Fibroblast of the conjunctiva (primary cell): ENCODE measurements at places on chromosomes 3 and 15.

GRCh38 chr3:3664935-3665334 lies 134.3 kb upstream of the LRRN1 start:
- no peak for DNase-seq

DNA sequence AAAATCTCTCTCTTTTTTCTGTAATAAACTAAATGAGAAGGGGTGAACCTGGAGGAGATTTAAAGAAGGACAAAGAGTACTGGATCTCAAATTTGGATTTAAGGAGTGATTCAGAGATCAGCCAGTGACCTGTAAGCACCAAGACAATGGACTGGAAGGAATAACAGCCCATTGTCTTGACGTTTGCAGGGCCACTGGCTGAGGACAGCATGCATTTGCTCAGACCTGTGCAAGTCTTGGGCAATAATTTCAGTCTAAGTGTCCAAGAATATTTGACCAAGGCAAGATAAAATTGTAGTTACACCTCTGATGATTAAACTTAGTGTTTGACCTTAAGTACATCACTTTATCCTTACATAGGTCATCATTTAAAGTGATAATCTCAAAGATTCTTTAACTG lies 55.8 kb upstream of the OSTN start:
- DNase-seq: no peak

GRCh38 chr3:134299185-134299887 lies 48.7 kb upstream of the RYK start:
- DNase-seq: no peak

GRCh38 chr3:195453236-195453635 lies 10.4 kb upstream of the ACAP2 start:
- DNase-seq: no peak

- DNase-seq: no peak
Measured at GRCh38 chr15:32843219-32843815, 125.5 kb downstream of the GREM1 start.

- DNase-seq: no peak
Measured at GRCh38 chr3:57163751-57164150, 1.4 kb downstream of the IL17RD start.

- DNase-seq: no peak
Measured at GRCh38 chr3:38126121-38126892, 10.6 kb downstream of the ACAA1 start.

- peak; percentile 22 for DNase-seq
Measured at GRCh38 chr15:43903864-43904290, 77.1 kb downstream of the WDR76 start.

- DNase-seq: no peak
Measured at GRCh38 chr3:80023010-80023409, 255.2 kb upstream of the ROBO1 start.

DNA sequence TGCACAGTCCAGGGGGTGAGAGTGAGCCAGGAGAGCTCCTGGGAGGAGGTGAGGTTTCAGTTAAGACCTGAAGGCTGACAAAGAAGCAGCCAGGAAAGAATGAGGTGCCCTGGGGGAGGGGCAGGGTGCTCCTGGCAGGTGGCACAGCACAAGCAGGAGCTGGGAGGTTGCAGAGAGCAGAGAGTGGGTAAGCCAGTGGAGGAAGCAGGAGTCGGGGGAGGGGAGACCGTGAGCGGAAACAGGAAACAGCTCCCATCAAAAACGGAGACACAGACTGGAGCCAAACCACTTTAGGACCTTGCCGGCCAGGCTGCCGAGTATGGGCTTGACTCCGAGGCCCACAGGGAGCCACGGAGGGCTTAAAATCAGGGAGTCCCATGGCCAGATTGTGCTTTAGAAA lies 12.1 kb upstream of the FBLN2 start:
- no peak for DNase-seq

DNA sequence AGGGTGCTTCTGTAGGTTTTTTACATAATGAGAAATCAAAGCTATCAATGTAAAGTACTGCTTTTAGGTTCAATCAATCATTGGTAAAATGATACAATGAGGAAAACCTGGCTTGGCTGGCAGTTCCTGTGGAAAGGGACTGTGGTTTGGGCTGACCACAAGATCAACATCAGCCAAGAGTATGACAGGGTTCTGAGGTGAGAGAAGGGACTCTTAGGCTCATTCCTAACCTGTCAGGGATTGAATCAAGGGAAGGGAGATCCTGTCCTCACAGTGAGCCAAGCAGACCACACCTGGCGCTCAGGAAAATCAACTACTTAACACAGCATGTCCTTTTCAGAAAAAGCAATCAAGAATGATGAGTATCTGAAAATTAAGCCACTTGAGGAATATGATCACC lies 111.1 kb downstream of the MAGI1 start:
- no peak for DNase-seq

DNA sequence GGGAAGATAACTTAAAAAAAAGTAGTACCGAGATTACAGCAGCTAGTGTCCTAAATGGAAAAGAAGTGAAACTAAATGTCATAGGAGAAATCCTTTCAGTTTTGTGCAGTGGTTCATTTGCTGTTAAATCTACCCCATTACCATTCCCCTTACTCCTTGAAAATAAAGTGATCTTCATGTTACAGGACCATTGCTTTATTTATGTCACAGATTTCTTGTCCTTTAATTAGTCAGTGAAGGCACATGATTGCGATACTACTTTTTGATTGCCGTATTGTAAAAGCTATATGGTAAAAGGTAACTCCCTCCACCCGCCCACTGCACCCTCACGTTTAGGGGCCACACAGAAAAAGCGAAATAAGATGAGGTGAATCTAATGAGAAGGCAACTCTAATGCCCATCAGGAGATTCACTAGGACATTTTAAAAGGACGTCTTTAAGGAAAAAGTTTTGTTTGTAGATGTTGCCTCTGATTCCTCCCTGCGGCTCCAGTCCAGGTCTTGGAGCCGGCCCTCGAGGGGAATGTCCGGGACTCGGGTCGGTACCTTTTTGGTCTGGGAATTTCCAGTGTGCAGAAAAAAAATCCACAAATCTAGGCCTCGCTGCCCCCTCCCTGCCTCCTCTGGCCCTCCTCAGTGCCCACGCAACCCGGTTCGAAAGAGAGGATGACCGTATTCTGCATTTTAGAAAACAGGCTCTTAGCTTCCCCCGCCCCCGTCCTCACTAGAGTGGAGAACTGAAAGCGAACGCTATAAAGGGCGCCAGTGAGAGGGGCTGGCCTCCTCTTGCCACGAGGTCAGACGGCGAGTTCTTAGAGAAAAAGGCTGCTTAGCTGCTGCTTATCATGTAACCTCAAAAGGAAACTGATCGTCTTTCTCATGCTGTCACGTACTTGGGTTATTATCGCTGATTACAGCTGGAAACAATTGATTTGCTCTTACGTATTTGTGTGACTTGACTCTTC lies 21.8 kb upstream of the NFKBIZ start:
- DNase-seq: peak; percentile 48

DNA sequence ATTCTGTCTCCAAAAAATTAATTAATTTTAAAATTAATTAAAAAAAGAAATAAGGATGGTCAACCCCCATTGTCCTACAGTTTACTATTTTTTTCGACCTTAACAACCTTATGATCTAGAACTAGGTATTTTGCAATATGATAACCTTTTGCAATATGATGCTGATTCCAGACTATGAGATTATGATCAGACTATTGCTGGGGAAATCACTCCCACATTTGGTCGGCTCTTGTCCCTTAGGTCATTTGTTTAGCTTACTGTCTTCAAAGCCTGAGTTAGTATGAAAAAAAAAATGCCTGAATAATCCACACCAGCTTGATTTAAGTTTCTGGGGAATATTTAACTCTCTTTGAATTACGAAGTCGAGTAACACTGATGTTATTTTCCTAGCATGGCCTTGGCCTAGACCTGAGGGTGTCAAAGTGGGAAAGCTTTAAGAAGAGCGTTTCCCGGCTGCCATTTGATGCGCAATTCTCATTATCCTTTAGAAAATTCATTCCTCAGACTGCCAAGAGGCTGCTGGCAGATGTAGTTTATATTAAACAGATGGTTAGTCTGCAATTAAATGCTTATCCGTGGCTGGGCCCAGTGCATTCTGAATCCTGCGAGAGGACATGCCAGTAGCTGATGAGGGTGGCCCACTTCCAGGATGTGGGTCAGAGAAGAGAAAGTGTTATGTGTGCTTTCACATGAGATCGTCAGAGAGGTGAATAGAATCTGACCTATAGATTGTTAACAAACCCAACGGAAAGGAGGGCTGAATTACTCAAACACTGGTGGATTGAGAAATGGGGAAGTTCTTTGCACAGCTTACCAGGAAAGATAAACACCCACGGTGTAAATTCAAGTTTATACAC lies 496.0 kb upstream of the THBS1 start:
- peak; percentile 55 for DNase-seq

GRCh38 chr3:37444696-37445095 lies 270.3 kb upstream of the LRRFIP2 start:
- DNase-seq: no peak

DNA sequence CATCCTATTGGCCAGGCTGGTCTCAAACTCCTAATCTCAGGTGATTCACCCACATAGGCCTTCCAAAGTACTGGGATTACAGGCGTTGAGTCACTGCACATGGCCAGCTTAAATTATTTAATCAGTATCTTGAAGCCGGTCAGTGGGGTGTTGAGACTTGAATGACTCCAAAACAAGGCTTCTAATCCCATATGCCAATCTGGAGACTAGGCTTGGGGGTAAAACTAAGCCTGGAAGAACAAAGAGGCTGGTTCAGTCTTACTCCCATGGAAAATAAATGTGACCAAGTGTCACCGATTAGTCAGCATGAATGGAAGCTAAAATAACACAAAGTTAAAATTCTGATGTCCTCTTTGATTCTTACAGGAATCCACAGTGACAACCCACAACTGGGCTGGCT lies 509.1 kb downstream of the FOXP1 start:
- no peak for DNase-seq

GRCh38 chr3:21920421-21920861 lies 169.4 kb upstream of the ZNF385D start:
- peak; percentile 17 for DNase-seq

DNA sequence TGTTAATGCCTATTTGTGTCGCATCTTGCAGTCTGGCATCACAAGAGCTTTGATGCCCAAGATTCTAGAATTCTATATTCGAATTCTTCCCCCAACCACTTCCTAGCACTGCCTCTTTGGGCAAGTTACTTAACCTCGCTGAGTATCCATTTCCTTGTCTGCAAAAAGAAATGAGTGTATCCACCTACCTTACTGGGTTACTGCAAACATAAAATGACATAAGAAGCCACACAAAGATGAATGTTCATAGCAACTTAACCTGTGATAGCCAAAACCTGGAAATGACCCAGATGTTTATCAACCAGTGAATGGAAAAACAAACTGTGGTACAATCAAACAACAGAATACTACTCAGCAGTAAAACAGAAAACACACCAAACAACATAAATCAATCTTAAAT lies 24.9 kb downstream of the RFTN1 start:
- no peak for DNase-seq
